Forelimb muscle (tissue), 1 donor: ENCODE measurements at places on chromosomes 16 and 17.

DNA sequence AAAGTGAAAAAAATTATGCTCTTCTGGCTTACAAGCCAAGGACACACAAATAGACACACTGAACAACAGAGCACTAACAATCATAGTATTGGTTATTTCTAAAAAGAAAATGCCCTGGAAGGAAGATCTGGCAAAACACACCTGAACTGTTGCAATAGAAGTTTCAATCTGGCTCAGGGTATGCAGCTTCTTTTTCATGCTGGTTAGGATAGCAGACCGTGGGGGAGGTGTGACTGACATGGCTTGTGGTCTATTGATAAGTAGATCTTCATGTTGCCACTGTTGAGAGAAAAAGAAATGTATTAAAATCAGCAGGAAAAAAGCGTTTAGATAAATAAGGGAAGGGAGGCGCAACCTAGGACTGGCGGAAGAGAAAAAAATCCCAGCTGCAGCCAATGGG is 26.5 kb upstream of the ARL6IP1 start:
- no peak for DNase-seq

- DNase-seq = no peak
Observed at GRCh38 chr16:65119435-65119834, 2.4 kb downstream of the CDH11 start.

DNA sequence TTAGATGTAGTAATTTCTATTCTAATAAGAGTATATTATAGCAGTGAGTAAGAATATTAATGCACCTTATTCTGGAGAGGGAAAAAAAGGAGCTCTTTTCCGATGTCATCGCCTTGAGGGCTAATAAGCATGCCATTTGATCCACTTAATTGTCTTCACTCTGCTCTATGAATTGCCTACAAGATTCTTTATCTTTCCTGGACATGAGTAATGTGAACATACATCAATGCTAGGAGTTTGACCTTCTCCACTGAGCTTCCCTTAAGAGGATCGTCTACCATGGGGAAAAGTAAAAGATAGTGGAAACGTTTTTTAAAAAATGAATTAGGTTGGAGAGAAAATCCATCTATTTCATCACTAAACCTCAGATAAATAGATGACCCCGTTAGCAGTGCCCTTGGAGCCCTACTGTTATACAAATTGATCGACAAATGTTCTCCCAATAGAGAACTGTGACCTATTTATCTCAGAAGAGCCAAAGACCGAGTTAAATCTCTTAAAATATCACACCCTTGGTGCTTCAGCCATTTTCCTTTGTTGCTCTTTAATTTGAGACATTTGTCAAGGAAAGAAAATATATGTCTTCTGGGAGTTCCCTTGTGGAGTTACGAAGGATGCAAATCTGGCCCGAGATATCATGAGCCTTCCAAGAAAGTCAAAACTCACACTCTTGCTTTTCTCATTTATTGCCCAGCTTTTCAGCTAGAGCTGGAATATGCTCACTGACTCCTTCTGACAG is 898.5 kb downstream of the KCNJ2 start:
- DNase-seq = no peak

GRCh38 chr17:55642741-55643140 is 79.9 kb downstream of the TMEM100 start:
- DNase-seq = no peak

DNA sequence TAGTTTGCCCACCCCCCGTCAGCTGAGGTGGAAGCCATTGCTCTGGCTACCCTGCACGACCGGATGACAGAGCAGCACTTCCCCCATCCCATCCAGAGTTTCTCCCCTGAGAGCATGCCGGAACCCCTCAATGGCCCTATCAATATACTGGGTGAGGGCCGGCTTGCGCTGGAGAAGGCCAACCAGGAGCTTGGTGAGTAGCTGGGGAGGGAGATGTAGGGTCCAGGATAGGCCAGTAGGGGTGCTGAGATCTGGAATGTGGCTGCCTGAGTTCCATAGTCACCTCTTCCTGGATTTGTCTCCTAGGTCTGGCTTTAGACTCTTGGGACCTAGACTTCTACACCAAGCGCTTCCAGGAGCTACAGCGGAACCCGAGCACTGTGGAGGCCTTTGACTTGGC is 6.4 kb downstream of the PFAS start:
- no peak for DNase-seq

DNA sequence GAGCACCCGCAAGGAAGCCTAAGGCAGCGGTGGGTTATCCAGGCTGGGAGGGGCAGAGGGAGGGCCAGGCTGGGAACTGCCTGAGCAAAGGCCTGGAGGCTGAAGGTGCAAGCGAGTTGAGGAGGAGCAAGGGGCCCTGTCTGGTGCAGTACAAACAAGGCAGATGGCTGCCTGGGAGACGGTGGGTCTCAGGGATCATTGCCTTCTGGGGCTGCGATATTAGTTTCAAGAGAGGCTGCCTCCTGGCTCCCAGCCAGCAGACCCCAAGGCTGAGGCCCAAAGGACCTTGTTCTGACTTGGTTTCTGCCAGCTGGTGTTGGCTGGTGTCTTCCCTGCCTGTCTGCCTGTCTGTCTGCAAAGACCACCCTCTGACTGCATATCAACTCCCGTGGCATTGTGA is 154.0 kb downstream of the IRF8 start:
- DNase-seq = no peak

- no peak for DNase-seq
Observed at GRCh38 chr16:67782567-67783352, 23.6 kb downstream of the RANBP10 start.

DNA sequence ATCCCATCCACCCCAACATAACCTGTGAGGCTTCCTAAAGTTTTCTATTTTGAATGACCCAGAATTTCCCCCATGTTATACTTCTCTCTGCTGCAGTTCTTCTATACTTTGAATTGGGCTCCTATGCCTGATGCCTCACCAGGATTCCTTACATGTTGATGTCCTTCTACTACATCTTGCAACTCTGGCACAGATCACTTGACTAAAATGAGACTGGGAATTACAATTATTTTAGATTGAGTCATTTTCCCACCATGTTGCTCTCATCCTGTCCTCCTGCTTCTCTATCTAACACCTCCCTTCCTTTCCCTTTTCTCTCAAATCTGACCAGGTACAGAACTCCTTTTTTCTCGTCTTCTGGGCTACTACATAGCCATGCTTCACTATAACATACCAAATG is 314.0 kb upstream of the KCNJ16 start:
- DNase-seq = no peak

DNA sequence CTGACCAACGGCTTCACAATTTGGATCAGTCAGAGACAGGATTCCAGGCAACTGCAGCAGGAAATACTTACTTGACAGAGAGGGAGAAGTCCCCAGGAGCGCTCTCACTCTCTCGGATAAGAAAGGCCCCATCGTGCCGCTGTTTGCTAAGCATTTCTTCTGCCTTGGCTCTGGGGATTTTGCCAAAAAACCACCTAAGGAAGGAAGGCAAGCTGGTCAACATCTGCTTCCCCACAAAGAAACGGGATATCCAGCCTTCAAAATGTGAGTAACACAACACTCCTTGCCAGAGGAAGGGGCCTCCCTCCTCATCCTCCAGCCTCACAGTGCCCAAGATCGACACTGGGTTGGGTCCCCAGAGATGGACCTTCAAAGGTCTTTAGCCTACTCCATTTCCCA is 36.6 kb upstream of the SLC25A19 start:
- DNase-seq = no peak

- DNase-seq = no peak
Observed at GRCh38 chr16:84324434-84325262, 30.0 kb downstream of the WFDC1 start.

GRCh38 chr16:12538667-12539091 is 265.0 kb downstream of the CPPED1 start:
- DNase-seq = no peak

- DNase-seq = no peak
Observed at GRCh38 chr17:54937018-54937417, 31.4 kb downstream of the COX11 start.

GRCh38 chr16:80738521-80738920 is 65.9 kb downstream of the CDYL2 start:
- DNase-seq = no peak

DNA sequence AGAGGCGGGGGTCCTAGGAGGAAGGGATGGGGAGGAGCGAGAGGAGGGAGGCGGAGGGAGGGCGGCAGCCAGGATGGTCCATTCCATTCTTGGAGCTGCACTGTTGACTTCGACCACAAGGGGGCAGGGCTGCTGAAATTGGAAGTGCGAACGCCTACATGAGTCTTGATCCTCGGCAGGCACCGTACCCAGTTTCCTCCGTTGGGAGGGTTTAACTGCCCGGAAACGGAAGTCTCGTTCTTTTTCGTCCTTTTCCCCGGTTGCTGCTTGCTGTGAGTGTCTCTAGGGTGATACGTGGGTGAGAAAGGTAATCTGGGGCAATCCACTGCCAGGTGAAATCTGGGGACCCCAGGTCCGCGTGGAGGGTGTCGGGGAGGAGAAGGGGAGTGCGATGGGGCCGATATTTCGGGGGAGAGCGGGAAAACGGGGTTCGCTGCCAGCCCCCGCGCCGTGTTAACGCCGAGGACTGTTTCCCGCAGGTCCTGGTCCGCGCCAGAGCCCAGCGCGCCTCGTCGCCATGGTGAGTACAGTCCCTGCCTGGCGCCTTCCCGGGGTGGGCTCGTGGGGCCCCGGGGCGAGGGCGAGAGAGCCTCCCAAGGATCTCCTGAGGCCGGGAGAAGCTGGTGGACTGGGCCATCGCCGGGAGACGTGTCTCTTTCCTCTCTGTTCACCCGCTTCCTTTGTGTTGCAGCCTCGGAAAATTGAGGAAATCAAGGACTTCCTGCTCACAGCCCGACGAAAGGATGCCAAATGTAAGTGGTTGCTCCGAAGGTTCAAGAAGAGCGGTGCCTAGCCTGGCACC is at the start of gene RPL38:
Gene RPL38, plus strand, starts transcription at position 240 of the 802 bp plus-strand sequence. Its CDS starts 278 bp downstream, at position 518.
- peak; percentile 97 for DNase-seq

DNA sequence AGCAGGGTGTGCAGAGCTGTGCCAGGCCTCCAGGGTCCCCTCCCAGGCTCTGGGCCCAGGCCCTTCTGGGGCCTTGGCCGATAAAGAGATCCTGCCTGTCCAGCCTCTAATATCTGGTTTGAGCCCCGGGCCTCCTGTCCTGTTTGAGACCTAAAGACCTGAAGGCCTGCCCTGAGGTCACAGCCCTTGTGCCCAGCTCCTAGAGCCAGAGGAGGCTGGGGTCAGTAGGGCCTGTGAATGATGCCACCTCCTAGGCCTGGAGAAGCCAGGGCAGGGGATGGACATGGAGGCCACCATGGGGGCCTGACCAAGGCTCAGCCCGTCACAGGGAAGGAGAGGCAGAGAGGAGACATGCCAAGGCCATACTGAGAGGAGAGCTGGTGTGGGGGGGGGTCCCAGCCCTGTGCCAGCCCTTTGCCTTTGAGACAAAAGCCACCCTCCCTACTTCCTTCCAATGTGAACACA is 7.4 kb downstream of the KCNH6 start:
- no peak for DNase-seq

GRCh38 chr17:69232650-69233049 is 4.0 kb upstream of the ABCA10 start:
- DNase-seq = no peak

DNA sequence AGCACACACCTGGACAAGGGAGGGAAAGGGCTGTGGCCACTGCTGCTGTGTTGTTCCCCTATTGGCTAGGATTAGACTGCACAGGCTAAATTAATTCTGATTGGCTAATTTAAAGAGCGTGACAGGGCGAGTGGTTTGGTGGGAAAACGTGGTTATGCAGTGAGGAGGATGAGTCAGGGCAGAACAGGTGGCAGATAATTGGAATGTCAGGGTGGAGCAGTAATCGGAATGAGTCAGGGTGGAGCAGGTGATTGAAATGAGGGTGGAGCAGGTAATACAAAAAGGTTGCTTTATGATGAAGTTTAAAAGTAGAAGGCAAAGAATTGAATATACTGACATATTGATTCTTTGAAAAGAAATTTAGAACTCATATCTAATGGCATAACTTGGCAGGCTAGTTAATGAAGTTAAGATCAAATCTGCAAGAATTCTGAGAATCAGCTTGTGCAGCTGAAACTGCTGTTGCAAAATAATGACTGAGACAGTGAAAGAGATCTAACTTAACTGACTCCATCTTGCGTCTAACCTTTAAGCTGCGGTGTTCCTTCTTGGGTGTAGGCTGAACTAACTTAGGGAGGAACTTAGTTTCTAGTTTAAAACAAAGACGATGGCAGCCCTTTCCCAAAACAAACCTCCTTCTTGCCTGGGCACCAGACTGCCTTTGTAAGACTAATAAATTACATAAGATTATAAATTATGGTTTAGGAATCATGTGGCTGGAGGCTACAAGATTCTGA is 174.3 kb downstream of the UTP18 start:
- no peak for DNase-seq

DNA sequence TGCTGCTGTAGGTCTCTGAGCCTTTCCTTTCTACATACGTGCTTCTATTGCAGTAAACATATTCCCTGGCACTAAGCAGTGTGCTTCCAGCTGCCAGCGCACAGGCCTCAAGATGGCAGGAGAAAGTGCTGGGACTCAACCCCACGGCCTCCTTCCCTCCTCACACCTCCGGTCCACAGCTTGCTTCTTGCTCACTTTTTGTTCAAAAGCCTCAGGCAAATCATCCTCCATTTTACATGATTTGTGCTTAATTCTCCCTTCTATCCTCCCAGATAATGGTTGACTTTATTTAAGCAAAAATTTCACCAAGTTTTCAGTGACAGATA is 5.4 kb downstream of the CDK5R1 start:
- no peak for DNase-seq

GRCh38 chr16:71429581-71429980 is 12.3 kb downstream of the TLE7 start:
- no peak for DNase-seq

GRCh38 chr16:48384520-48385252 is 527 bp downstream of the SIAH1 start:
- DNase-seq = no peak

- DNase-seq = no peak
Observed at GRCh38 chr16:19722269-19722952, 4.3 kb downstream of the IQCK start.

GRCh38 chr17:6402258-6402657 is 32.7 kb downstream of the AIPL1 start:
- no peak for DNase-seq

DNA sequence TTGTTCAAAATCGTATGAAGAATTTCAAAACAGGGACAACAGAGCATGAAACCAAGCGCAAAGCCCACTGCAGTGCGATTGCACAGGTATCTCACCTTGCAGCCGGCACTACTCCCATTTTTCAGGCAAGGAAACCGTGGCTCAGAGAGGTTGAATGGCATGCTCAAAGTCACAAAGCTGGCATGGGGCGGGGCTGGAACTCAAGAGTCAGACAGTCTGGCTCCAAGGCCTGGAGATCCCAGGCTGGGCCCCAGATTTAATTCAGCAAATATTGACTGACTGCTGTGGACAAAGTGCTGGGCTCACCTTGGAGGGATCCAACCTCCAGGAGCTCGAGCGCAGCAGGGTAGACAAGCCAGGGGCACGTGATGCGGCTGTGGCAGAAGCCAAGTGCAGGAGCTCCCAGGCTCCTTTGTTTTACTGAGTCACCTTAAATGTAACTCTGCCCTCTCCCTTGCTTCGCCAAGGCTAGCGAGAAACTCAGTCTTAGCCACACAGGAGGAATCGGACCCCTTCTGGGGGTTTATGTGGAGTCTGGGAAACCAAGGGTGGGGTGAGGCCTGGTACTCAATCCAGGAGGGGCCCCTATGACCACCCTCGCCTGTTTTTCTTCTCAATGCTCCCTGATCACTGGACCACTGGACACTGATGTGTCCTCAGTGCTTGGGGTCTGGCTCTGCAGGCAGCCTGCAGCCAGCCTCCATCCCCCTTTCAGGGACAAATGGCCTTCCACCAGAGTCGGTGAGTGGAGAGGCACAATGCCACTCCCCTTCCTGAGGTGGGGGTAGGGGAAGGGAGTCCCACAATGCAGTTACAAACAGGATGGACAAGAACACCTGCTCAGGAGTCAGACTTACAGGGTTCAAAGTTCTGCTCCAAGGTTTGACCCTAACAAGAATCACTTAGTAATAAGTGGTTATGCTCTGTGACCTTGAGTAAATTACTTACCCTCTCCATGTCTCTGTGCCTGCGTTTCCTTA is 3.9 kb upstream of the SPATA20 start:
- no peak for DNase-seq
